ENCODE measurements at places on chromosomes 12 and 14. TPM values are rescaled to one million over a fixed set of nuclear protein-coding genes. Genes with fewer than 3 reads are reported as not detected.

Gene PLEKHD1
- total RNA-seq, result 1.2 TPM

Gene KRT83
- total RNA-seq, result not detected

Gene ASB2
- total RNA-seq, result not detected

DNA sequence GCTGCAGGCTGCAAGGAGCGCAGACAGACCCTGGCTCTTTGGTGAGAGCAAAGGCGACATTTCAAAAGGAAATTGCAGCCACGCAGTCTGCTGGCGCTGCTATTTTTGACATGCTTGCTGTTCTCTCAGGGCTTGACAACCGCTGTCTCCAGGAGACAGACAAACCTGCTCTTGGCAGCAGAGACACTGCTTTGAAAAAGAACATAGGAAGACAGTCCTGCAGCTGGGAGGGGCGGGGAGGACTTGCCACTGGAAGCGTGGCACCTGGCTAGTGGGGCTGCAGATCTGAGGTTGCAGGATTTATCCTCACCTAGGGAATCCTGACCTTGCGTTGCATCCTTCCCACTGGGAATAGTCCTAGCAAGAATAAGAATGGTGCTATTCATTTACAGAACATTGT lies 91.8 kb upstream of the KCNA1 start:
- no peak for DNase-seq
- peaks cover 72% of the 10 kb centered on the region for H3K27me3 ChIP-seq
- H3K4me1 ChIP-seq, result no peaks in the 10 kb centered on the region
- H3K4me3 ChIP-seq, result no peak overlapping the region
- no peaks in the 10 kb centered on the region for H3K36me3 ChIP-seq

- no peak for DNase-seq
- no peaks in the 10 kb centered on the region for H3K4me1 ChIP-seq
- H3K36me3 ChIP-seq, result no peaks in the 10 kb centered on the region
- H3K27me3 ChIP-seq, result no peaks in the 10 kb centered on the region
Measured at GRCh38 chr12:94707892-94708291, 57.5 kb upstream of the TMCC3 start.

DNA sequence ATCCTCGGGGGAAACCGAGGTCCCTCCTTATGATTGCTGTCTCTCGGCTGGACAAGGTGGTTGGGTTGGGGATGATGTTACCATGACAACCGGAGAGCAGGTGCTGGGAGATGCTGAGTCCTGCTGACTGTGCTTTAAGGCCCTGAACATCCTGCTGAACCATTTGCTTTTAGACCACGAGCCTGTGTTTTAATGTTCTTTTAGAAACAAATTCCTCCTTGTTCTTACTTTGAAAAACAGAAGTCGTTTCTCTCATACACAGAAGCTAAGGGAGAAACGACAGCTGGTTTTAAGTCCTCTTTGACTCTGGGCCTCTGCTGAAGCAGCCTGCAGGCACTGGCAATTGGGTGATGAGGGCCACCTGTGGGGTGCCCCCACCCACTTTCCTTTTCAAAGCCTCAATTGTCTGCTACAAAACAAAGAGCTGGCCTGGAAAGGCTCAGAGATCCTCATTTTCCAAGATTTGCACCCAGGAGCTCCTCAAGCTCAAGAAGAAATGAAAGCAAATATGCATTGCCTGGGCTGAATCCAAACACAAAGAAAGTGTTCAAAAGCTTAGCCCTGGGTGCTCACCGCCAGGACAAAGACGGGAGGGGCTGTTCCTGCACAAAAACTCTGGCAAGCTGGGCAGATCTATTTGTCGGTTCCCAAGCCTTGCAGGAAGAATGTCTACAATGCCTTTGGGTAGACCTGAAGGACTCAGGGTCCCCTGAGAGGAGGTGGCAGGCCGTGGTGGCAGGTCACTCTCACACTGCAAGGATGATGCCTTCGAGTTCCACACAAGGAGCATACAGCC lies 90.0 kb upstream of the CLMN start:
- H3K27ac ChIP-seq, result no peak overlapping the region
- DNase-seq, result no peak
- H3K36me3 ChIP-seq, result no peaks in the 10 kb centered on the region
- H3K4me1 ChIP-seq, result peaks cover 5% of the 10 kb centered on the region
- H3K4me3 ChIP-seq, result no peak overlapping the region

DNA sequence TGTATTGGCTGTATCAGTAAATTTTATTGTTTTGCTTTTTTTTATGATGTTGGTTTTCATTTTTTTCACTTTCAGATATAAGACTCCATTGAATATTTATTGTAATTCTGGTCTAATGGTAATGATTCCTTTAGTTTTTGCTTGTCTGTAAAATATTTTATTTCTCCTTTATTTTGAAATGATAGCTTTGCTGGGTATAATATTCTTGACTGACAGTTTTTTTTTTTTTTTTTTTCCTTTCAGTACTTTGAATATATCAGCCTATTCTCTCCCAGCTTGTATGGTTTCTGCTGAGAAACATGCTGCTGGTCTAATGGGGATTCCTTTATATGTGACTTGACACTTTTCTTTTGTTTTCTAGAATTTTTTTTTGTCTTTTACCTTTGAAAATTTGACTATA lies 195.1 kb upstream of the SLC38A2 start:
- H3K27me3 ChIP-seq, result no peaks in the 10 kb centered on the region
- H3K27ac ChIP-seq, result no peak overlapping the region
- no peak for DNase-seq
- no peak overlapping the region for H3K4me3 ChIP-seq
